ENCODE measurements at places on chromosomes 5 and 9.

- H3K36me3 ChIP-seq = peaks cover 52% of the 10 kb centered on the region
- peak overlapping the region; percentile 97 for H3K4me3 ChIP-seq
- peaks cover 35% of the 10 kb centered on the region for H3K4me1 ChIP-seq
- H3K27ac ChIP-seq = peak overlapping the region; percentile 99
- no peak for DNase-seq
These were observed 885 bp downstream of the TAF7 start for GRCh38 chr5:141319699-141320098.

DNA sequence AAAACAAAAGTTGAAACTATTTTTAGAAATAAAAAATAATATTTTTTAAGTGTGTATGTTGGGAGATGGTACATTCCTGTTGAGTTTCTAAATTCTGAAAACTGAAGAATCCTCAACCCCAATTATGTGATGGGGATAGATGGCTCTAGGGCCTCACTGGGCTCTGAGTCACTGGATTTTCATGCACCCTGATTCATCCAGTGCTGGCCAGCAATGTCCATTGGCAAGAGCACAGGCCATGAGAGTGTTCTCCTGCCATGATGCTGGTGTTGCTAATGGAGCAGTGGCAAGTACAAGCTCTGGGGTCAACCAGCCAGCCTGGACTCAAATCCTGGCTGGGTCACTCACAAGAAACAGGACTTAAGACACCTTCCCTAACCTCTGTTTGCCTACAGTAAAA is 23.3 kb downstream of the SMIM23 start:
- peaks cover 34% of the 10 kb centered on the region for H3K27me3 ChIP-seq
- H3K4me3 ChIP-seq = no peak overlapping the region
- DNase-seq = no peak
- H3K27ac ChIP-seq = no peak overlapping the region
- no peaks in the 10 kb centered on the region for H3K4me1 ChIP-seq

DNA sequence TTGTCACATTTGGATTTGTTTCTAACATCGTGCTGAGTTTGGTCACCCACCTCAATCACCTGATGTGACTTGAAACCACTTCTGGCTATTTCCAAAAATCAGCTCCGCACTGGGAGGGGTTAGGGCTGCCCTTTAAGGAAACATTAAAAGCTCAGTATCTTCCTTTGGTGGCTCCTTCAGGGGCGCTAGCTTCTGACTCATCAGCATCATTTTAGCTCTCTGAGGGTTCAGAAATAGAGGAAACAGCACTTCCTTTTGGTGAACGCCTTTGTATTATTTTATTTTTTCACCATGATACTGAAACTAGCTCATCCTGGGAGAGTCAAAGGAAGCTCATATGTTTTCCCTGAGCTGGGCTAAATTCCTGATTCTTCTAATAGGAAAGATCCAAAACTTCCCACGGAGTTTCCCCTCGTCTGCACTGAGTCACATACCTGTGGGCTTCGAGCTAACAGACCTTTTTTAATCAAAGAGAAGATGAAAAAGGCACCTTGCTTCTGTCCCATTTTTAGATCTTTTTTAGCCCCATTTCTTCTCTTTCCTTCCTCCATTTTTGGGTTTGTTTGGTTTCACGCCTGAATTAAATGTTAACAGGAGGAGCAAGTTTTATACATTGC is 48.2 kb downstream of the ROPN1L start:
- H3K27ac ChIP-seq = no peak overlapping the region
- no peaks in the 10 kb centered on the region for H3K27me3 ChIP-seq
- peaks cover 6% of the 10 kb centered on the region for H3K36me3 ChIP-seq
- DNase-seq = no peak
- H3K4me3 ChIP-seq = peak overlapping the region; percentile 32

DNA sequence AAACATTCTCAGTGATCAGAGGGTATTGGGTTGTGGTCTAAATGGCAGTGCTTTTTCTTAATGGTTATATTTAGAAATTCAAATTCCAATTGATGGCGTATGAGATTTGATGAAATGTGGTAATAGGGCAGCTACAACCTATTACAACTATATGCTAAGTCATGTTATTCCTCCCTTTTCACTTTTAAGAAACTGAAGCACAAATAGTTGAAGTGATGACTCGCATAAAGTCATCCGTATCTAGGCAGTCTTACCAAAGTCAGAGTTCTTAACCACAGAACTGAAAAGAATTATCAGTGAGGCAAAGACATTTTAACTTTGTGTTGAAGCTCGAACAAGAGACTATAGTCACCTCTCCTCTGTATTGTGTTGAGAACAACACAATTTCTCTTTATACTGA is 28.2 kb downstream of the C9orf152 start:
- no peak overlapping the region for H3K4me3 ChIP-seq
- no peaks in the 10 kb centered on the region for H3K27me3 ChIP-seq

DNA sequence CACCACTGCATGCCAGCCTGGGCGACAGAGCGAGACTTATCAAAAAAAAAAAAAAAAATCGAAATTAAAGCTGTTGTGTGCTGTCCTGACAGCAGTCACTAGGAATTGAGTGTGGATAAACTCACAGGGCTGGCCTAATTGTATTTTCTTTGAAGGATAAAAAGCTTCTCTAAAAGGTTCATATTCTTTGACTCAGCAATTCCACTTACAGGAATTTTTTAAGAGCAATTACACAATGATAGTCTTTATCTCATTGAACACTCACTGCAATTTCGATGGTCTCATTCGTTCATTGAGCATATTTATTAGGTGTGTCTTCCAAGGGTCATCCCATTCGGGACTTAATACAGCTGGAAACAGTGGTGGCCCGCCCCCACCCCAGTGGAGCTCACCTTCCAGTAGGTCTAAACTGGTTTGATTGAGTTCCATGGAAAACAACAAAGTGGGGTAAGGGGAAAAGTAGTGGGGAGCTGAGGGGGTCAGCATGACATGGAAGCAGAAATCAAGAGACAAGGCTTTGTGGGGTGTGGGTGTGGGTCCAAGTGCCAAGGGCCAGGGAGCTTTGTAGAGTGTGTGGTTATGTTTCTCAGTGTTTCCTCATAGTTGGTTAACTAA is 6.7 kb downstream of the CDK9 start:
- DNase-seq = no peak
- H3K27me3 ChIP-seq = no peaks in the 10 kb centered on the region
- no peak overlapping the region for H3K4me3 ChIP-seq
- no peak overlapping the region for H3K27ac ChIP-seq
- peaks cover 37% of the 10 kb centered on the region for H3K4me1 ChIP-seq

GRCh38 chr5:168944004-168944403 is 356.9 kb downstream of the SLIT3 start:
- H3K27me3 ChIP-seq = no peaks in the 10 kb centered on the region
- H3K4me1 ChIP-seq = no peaks in the 10 kb centered on the region

GRCh38 chr5:87390075-87390474 is 22.7 kb downstream of the CCNH start:
- peak overlapping the region; percentile 48 for H3K4me3 ChIP-seq
- peak overlapping the region; percentile 63 for H3K27ac ChIP-seq
- H3K36me3 ChIP-seq = peaks cover 48% of the 10 kb centered on the region
- H3K27me3 ChIP-seq = no peaks in the 10 kb centered on the region

DNA sequence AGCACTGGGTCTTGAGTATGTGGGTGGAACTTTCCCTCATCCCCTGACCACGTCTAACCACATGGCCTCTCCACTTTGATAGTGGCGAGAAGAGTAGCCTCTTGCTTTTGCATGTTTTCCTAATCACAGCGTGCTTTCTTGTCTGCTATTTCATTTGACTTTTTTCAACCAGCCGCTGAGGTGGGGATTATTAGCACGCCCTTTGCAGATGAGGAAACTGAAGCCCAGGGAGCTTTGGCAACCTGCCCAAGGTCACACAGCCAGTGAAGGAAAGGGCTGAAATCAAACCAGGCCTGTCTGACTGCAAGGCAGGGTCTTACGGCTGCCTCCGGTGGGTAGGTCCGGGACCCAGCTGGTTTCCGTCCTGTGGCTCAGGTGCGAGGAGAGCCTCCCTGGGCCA is 106.5 kb upstream of the MSX2 start:
- peaks cover 5% of the 10 kb centered on the region for H3K4me1 ChIP-seq
- H3K27me3 ChIP-seq = peaks cover 9% of the 10 kb centered on the region
- H3K27ac ChIP-seq = no peak overlapping the region
- no peak for DNase-seq

DNA sequence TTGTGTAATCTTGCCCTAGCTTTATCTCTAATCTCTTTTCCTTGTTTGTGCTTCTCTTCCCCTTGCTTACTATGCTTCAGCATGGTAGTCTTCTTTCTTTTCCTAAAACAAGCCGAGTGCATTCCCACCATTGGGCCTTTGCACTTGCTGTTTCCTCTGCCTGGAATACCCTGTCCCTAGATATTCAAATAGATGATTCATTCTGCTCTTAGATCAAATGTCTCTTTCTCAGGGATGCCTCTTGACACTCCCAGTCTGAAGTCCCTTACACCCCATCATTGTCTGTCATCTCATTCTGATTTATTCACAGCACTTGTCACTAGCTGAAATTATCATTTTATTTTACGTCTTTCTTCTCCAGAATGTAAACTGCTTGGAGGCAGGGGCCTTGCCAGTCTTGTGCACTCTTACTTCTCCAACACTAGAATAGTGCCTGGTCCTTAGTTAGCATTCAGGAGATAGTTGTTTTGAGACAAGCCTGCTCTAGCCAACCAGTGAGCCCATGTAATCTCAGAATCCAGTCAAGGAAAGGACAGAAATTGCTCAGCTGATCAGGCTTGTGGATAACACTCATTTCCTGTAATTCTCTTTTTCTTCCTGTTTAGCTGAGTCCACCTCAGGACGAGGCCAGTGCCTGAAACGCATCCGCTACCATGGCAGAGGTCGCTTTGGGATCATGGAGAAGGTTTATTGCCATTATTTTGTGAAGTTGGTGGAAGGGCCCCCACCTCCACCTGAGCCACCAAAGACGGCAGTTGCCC is 25.4 kb downstream of the MRPL22 start:
- H3K4me3 ChIP-seq = no peak overlapping the region
- peaks cover 9% of the 10 kb centered on the region for H3K36me3 ChIP-seq
- no peak overlapping the region for H3K27ac ChIP-seq
- DNase-seq = no peak

GRCh38 chr5:107459605-107460004 is 211.1 kb downstream of the EFNA5 start:
- no peaks in the 10 kb centered on the region for H3K27me3 ChIP-seq
- peaks cover 45% of the 10 kb centered on the region for H3K4me1 ChIP-seq
- H3K36me3 ChIP-seq = no peaks in the 10 kb centered on the region
- no peak overlapping the region for H3K4me3 ChIP-seq
- peak overlapping the region; percentile 58 for H3K27ac ChIP-seq

DNA sequence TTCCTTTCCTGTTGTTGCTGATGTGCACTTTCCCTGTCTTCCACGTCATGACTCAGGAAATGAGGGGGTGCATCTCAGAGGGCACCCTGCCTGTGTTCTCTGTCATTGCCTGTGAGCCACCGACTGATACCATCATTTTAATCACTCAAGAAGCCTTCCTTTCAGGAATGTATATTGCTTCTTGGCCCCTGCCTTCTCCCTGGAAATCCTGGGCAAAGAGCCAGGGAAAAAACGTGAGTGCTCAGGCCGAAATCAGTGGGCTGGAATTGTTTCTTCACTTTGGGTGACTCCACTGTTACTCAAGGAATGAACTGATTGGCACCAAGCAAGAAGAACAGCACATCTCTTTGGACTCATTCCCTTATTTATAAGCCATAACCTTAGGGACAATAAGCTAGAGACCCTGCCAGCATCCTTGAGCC is 126.1 kb downstream of the SNX18 start:
- no peak for DNase-seq
- H3K4me3 ChIP-seq = no peak overlapping the region
- peaks cover 7% of the 10 kb centered on the region for H3K36me3 ChIP-seq
- no peaks in the 10 kb centered on the region for H3K27me3 ChIP-seq

- H3K27me3 ChIP-seq = peaks cover 32% of the 10 kb centered on the region
- no peak for DNase-seq
- no peaks in the 10 kb centered on the region for H3K36me3 ChIP-seq
- H3K4me3 ChIP-seq = no peak overlapping the region
- H3K4me1 ChIP-seq = no peaks in the 10 kb centered on the region
These were observed 486.0 kb downstream of the ENC1 start for GRCh38 chr5:74154526-74154925.

DNA sequence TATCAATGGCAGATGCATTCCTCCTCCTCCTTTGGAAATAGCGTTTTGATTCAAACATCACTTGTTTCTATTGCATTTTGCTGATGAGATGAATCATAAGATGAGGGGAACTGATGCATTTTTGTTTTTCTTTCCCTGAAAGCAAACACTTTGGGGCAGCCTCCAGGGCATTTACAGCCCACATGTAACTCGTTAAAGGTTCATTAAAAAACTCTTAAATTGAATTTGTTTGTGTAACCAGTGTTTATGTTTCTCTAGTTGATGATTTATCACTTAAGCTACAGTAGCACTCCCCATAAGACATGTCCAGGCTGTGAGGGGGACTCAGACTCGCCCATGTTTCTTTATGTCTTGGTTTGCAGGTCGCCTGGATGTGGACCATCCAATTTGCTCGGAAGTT is 246.1 kb upstream of the ANKH start:
- no peak overlapping the region for H3K4me3 ChIP-seq
- H3K27ac ChIP-seq = no peak overlapping the region
- H3K4me1 ChIP-seq = no peaks in the 10 kb centered on the region
- H3K36me3 ChIP-seq = no peaks in the 10 kb centered on the region

DNA sequence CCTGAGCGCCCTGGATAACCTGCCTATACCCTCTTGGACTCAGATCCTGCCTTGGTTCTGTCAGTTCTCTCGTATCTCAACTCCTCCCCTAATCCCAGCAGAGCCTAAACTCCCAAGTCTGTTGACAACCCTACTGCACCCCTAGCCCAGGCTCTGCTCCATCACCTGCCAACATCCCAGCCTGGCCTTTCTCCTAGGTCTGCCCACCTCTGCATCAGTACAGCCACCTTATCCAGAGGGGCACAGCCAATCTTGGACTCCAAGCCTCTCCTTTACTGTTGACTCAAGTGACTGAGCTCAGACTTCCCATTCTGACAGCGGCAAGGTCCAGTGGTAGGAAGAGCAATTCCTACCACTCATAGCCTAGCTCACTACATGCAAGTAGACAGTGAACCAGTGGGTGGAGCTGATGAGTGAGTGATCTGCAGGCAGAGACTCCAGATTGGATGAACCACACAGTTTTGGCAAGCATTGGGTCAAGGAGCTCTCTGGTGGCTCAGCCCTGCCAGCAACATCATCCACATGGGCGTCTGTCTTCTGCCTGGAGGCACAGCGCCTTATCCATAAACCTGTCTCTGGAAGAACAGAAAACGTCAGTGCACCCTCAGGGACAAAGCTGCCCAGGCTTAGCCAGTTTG is 26.5 kb downstream of the TRMO start:
- no peaks in the 10 kb centered on the region for H3K27me3 ChIP-seq
- DNase-seq = no peak
- H3K4me3 ChIP-seq = no peak overlapping the region

- no peaks in the 10 kb centered on the region for H3K36me3 ChIP-seq
- no peak overlapping the region for H3K27ac ChIP-seq
- peaks cover 4% of the 10 kb centered on the region for H3K4me1 ChIP-seq
- no peaks in the 10 kb centered on the region for H3K27me3 ChIP-seq
- DNase-seq = no peak
These were observed 535.2 kb downstream of the IRX1 start for GRCh38 chr5:4130819-4131218.

DNA sequence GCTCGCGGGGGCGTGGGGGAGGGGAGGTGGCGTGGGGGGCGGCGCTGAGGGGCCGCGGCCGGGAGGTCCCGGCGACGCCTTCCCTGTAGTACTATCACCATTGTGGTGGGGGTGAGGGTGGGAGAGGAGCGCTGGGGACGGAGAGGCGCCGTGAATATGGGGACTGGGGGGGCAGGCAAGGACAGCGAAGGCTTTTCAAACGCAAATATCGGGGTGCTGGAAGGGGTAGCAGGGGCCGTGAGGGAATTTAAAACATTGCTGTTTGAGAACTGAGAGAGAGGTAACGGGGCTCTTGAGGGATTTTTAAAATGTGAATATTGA is 427 bp downstream of the RBM27 start:
- H3K4me3 ChIP-seq = no peak overlapping the region
- no peaks in the 10 kb centered on the region for H3K36me3 ChIP-seq
- peaks cover 2% of the 10 kb centered on the region for H3K27me3 ChIP-seq
- H3K27ac ChIP-seq = no peak overlapping the region
- H3K4me1 ChIP-seq = no peaks in the 10 kb centered on the region

Measured in natural killer cell treated with Interleukin-12 subunit alpha and Interleukin-12 subunit beta and Interleukin-15 and Interleukin-18, amount 100 ng/mL, for 72 hours (primary cell).